ENCODE measurements at places on chromosomes 13 and 19.

DNA sequence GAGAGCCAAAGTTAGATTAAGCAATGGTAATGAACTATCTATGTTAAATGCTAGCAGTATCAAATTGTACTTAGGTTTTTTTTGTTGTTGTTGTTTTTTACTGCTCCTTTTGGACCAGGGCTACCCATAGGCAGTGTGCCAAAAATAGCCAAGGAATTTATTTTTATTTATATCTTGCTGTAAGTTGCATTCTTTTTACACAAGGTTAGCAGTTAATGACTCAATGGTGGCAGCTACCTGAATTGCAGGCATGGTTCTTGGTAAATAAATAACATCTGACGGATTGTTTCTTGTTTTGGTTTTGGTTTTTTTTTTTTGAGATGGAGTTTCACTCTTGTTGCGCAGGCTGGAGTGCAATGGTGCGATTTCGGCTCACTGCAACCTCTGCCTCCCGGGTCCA lies 194.8 kb upstream of the TSC22D1 start:
- DNase-seq: no peak

DNA sequence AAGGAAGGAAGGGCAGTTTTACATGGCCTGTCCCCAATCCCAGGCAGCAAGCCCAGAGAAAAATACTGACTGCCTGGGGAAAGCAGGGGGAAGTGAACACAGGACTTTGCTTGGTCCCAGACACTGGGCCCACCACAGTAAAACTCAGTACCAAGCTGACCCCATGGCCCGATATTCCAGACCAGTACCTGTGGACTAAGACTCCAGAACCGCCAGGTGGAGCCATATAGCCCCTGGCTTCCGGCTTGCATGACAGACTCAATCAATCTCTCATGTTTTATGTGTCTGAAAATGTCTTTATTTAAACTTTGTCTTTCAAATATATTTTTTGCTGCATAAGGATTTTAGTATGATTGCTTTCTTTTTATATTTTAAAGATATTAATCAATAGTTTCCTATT lies 767.9 kb upstream of the SLITRK6 start:
- DNase-seq: no peak

- DNase-seq: no peak
Measured at GRCh38 chr13:31878495-31878894, 139.2 kb downstream of the RXFP2 start.

DNA sequence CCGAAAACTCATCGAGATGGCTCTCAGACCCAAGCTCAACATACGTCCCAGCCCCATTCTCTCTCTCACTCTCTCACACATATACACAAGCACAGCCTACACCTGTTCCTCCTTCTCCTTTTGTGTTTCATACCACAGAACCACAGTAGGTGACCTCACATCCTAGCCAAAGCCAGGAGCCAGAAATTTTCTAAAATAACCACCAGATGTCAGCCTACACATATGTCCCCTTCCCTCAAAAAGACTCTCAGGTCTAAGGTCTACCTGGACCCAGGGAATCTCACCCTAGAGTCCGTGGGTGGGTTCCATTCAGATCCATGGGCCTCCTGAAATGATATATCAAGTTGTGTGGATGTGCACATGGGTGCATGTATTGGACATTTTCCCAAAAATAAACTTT lies 104.2 kb upstream of the IPO5 start:
- DNase-seq: no peak

DNA sequence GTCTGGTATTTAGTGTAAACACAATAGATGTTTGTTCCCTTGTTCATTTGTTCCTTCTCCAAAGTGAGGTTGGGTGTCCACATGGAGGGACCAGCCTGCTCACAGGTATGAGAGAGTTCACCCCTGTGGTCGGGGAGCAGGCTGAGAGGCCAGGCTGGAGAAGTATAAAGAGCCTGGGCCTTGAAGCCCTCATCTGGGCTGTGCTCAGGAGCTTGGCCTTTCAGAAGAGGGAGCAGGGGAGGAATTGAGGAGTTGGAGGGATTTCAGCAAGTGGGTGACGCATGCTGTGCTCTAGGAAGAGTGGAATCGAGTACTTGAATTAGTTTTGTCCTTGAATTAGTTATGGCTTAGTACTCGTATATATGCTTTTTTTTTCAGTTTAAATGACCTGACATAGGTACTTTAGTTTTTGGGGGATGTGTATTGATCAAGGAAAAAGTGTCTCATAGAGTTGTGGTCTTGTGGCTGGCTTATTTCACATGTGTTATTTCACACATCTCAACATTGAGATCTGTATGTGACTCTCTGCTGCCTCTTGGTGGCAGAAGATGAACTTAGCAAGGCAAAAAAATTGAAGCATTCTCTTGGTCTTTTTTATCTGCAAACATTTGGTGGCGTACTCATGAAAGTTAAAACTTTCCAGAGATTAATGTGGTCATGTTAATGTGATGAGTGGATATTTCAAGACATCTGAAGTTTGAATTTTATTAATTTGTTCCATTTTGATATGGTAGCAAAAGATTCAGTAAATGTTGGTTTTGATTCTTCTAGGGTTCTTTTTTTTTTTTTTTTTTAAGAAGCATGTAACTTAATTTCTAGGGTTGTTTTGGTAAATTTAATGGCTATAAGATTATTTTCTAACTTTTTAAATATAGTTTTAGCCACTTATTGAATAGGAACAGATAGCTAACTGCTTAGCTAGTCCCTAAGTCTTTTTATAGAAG lies 54.3 kb downstream of the SLAIN1 start:
- DNase-seq: peak; percentile 59
